A549 treated with DMSO at 1 μM for 4 hours (cell line): ENCODE measurements at places on chromosomes 3 and 15. TPM values are rescaled to one million over a fixed set of nuclear protein-coding genes. Genes with fewer than 3 reads are reported as not detected.

SLC9A9 gene
- 0.17 to 0.48 TPM (median 0.21 TPM) in 4 of 5 replicates, not detected in the other for total RNA-seq

KNG1 gene
- total RNA-seq = 0.17 TPM in 1 of 5 replicates, not detected in the others

ZNF774 gene
- 0.83 to 1.4 TPM (median 1.0 TPM) in 5 replicates for total RNA-seq

UNC13C gene
- total RNA-seq = not detected in 5 replicates

ZPLD1 gene
- 0.04 to 0.07 TPM (median 0.06 TPM) in 4 of 5 replicates, not detected in the other for total RNA-seq

PRSS50 gene
- not detected in 5 replicates for total RNA-seq

SHF gene
- 0.62 to 1.0 TPM (median 0.83 TPM) in 5 replicates for total RNA-seq

SPINT1 gene
- total RNA-seq = 0.79 to 1.1 TPM (median 0.85 TPM) in 5 replicates

ATP13A5 gene
- not detected in 5 replicates for total RNA-seq
